ENCODE measurements at places on chromosomes 16 and 17.

DNA sequence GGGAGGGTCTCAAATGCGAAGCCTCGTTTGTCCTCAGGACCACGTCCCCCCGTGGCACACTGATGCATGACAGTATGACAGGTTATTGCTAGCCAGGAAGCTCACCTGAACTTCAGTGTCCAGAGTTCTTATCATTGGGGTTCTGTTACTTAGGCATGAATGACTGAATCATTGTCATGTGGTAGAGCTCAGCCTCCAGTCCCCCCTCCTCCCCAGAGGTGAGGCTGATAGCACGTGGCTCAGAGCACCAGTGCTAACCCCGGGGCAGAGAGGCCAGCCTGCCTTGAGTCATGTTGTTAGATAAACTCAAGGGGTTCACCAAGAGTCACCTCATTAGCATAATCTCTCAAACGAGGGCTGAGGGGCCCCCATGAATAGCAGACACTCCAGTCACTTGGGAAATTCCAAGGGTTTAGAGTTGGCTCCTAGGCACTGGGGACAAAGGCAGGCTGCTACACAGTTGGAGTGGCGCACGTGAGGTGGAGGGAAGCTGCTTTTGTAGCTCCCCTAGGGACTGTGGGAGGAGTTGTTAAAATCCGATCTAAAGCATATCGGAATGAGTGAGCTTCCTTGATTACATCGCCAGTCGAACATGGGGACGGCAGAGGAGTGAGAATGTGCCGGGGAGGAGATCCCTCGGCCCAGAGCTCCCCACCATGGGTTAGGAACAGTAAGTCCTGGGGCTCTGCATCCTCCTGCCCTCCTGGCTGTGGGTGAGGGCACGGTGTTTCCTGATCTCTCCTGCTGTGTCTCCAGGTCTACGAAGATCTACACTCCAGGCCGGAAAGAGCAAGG lies 18.2 kb downstream of the DHX38 start:
- no peak for DNase-seq

GRCh38 chr17:4073983-4074830 lies 68.6 kb downstream of the ZZEF1 start:
- DNase-seq = no peak

DNA sequence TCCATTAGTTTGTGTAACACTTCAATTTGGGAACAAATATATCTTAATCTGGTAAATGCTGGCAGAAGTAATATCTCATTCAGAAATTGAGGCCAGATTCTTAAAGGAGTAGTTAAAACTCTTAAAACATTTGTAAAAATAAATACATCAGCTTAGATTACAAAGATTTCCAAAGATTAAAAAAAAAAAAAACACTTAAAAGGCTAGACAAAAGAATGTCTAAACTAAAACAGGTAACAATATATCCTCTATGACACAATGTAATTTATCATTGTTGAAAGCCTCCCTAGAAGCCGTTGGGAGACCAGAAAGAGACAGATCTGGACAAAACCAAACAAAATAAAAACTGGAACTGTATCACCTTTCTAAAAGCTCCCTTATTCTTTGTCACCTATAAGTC lies 3.5 kb downstream of the GPATCH8 start:
- no peak for DNase-seq

DNA sequence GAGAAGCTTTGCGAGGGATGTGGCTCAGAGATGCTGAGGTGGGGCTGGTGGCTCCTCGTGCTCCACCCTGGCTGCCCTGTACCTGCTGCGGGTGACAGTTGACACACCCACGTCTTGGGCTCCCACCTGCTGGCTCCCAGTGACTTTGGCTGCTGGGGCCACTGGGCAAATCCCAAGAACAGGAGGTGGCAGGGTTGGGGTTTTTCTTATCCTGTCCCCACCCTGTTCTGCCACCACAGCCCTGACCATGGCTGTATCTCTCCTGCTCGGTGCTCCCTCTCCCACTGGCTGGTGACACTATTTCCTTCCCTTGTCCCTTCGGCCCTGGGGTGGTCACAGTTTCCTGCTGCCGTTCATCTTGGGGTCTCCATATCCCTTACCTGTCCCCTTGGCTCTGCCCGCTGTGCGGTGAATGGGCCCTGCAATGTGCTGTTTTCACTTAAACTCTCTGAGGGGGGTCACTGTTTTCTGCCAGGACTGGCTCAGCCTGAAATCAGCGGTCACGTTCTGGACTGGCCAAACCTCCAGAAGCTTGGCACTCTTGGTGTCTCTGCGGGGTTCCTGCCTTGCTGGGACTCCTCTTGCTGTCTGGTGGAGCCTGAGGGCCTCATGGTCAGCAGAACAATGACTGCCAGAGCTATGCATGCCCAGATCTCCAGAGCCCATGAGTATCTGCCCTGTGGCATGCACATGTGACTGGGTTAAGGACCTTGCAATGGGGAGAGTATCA lies 144.2 kb downstream of the IRF8 start:
- no peak for DNase-seq

GRCh38 chr16:16144416-16144815 lies 78.9 kb downstream of the ABCC6 start:
- DNase-seq = no peak

Data from activated T-cell treated with anti-CD3 and anti-CD28 coated beads, Interleukin-2, amount 50 U/mL, for 4 hours (primary cell).